ENCODE measurements at places on chromosomes 5 and 9. TPM values are rescaled to one million over a fixed set of nuclear protein-coding genes. Genes with fewer than 3 reads are reported as not detected.
A peak's percentile ranks its signal among the peaks of the same experiment; 100 is the strongest.

Gene IRX4
- not detected for polyA plus RNA-seq

Gene C9
- 0.35 TPM for polyA plus RNA-seq

Gene NME5
- polyA plus RNA-seq = 1.2 TPM

Gene ACER2
- 1.0 TPM for polyA plus RNA-seq

Gene TAF11L10
- not detected for polyA plus RNA-seq

Gene FOXD4L4
- 0.23 TPM for polyA plus RNA-seq

Gene RAB3C
- polyA plus RNA-seq = 1.2 TPM

Gene ZNG1F
- polyA plus RNA-seq = 12.0 TPM

Gene ACSL6
- polyA plus RNA-seq = not detected

Gene CD180
- polyA plus RNA-seq = 1.4 TPM

GRCh38 chr9:495739-496138 is 281.1 kb downstream of the DOCK8 start:
- no peak for DNase-seq

DNA sequence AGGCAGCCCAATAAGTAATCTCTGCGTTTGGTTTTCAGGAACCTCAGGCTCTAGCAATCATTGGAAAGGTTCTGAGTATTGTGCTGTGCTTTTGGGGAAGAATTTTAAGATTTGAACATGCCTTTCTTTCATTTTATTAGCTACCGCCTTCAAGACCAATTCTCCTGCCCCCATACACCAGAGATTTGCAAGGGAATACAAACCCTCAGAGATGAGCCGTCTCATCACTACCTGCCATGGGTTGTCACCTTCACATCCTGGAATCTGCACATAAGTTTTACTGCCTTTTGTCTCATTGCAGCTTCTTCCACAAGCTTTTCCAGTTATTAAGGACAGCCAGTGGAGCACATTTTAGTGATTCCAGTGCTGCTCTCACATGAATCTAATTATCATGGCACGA is 11.7 kb upstream of the TMED7 start:
- no peak for DNase-seq

DNA sequence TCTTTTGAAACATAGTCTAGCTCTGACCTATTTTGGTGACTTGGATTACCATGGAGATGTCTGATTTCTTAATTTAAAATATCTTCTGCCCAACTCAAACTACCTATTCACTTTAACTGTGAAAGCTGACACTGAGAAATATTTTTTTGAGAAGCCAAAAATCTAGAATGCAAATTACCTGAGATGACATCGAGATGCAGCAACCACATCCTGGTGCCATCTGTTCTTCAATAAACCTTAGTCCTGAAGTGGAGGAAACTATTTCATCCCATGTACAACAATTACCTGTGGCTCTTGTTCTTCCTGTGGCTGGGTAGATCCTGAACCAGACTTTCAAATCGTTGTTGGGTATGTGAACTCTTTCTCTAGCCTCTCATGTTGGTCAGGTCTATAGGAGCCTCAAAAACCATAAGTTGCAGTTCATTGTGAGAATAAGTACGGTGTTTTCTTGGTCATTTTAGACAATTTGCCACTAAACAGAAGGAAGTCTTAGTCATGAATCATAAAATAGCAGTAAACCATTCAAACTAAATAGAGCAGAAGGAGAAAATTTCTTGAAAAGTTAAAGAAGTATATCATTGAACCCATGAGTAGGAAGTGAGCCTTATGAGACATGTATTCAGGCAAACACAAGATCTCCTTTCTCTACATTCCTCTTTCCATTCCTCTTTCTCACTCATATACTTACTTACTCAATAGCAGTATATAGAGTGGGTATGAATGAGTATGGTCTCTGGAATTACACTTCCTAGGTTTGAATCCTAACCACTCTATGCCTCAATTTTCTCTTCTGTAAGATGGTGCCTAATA is 176.0 kb downstream of the HMHB1 start:
- DNase-seq = no peak

DNA sequence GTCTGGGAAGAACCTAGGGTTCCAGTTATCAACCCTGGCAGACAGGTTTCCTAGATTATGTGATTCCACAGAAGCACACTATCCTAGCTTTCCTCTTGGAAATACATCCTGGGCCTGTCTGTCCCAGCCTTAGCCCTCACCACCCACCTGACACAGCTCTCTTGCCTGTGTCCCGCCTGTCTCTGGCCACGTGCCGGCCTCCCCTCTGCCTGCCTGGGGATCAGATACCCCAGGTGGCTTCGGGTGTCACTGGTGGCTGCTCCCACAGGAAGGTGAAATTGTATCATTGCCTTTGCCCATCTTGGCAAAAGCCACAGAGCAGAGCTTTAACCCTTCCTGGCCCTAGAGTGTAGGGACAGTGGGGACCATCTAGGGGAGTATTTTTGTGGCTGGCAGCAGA is 6.2 kb downstream of the COL27A1 start:
- no peak for DNase-seq

DNA sequence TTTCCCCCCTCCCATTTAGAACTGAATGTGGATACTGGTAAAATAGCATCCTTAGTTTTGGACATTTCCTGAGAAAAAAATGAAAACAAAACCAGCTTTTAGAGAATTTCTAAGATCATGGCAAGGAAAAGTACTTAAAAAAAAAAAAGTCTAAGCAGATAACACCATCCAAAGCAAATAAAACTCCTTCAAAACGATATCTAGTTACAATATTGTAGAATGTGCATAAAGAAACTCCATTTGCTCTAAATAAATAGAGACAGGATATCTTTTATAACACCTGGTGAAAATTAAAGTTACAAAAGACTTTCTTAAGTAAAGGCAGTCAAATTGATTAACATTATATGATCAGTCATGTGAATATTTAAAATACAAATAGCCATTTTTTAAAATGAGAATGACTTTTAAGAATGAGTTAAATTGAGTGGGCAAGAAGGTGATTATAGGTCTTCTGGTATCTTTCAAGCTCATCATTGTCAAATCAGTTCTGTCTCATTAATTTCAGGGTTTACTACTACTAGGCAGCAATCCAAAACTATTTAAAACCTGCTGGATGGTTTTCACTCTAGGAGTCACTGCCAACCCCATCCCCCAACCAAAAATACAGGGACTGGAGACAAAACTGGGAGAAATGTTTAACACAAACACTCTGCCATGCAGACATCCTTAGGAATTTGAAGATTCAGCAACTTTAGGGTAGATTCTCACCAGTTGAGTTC is 382.6 kb downstream of the ADGRV1 start:
- DNase-seq = no peak

GRCh38 chr5:93423300-93423699 is 157.7 kb downstream of the NR2F1-AS1 start:
- DNase-seq = no peak

DNA sequence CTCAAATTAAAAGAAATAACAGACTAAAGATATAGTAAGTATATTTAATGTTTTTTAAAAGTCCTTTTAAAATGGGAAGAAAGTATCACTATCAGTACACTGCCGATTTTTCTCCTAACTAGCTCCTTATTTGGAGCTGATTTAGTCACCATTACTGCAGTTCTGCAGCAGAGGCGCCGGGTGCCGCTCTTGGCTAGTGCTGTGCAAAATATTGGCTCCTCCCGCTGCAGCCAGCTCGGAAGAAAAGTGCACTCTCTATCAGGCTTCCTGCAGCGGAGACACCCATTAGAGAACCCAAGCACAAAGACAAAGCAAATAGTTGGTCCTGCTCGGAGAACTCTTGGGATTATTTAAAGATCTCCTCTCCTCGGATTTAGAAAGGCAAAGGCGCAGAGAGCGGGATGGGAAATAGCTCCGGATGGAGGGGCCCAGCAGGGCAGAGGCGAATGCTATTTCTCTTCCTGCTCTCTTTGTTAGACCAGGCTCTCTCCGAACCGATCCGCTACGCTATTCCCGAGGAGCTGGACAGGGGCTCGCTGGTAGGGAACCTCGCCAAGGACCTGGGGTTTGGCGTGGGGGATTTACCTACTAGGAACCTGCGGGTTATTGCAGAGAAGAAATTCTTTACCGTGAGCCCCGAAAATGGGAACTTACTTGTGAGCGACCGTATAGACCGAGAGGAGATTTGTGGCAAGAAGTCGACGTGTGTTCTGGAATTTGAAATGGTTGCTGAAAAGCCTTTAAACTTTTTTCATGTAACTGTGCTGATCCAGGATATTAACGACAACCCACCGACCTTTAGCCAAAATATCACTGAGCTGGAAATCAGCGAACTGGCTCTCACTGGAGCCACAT is at the start of gene PCDHGB3:
PCDHGB3 (plus strand) TSS at position 249 of the 855 bp plus-strand sequence; CDS start at position 402, 153 bp downstream.
- no peak for DNase-seq

- DNase-seq = no peak
Observed at GRCh38 chr9:138040446-138041430, 163.2 kb downstream of the CACNA1B start.

DNA sequence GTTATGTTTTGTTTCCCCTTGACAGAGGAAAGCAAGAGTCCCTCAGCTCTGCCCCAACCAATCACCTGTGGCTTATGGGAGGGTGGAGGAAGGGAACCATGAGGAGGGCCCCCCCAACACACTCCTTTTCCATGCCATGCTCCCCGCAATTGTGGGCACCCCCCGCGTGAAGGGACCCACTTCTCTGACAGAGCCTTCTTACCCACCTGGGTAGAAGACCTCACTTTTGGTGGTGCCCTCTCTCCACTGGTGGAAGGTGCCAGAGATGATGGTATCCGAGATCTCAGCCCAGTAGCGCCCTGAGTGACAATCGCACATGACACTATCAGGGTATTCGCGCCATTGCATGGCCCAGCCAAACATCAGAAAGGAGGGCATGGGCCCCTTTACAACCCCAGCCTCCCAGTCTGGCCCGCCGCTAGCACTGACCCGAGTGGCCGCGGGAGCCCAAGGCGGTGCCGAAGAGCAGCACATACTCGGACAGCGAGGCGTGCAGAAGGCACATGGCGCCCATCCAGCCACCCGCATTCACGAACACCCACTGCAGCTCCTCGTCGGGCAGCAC is 714 bp downstream of the SIGMAR1 start:
- DNase-seq = no peak

GRCh38 chr9:124863371-124863871 is 1.5 kb downstream of the ARPC5L start:
- no peak for DNase-seq

DNA sequence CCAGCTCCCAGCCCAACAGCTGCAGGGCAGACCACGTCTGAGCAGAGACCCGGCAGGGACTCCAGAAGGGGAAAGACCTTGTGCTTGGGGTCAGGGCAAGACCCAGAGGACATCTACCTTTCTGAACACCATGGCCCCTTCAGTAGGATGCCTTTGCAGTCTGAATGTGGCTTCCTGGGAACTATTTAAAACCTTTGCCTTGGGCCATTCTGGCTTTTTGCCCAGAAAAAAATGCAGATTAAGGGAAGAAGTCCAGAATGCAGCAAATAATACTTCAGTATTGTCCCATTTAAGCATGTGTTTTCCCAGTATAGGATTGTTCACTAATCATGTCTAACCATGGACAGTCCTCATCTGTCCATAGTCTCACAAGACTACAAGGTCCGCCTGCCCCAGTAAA is 67.5 kb upstream of the ERCC6L2 start:
- peak; percentile 14 for DNase-seq

GRCh38 chr9:114371343-114371944 is 16.3 kb downstream of the AKNA start:
- no peak for DNase-seq

- no peak for DNase-seq
Observed at GRCh38 chr9:129910628-129911567, 75.6 kb downstream of the USP20 start.

DNA sequence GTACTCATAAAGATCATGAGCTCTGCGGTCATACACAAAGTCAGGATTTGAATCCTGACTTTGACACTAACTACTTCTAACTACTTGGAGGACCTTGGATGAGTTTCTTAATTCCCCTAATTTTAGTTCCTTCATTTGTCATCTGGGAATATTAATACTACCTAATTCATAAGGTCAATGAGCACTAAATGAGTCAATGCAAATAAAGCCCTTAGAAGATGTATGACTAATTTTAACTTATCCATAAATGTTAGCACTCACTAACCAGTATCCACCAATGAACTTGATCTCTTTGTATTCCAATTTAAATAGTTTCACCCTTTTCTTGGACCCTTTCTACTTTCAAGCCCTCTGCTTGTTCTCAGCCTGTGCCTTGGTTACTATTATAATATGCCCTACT is 1106.4 kb downstream of the CDH18 start:
- DNase-seq = no peak

DNA sequence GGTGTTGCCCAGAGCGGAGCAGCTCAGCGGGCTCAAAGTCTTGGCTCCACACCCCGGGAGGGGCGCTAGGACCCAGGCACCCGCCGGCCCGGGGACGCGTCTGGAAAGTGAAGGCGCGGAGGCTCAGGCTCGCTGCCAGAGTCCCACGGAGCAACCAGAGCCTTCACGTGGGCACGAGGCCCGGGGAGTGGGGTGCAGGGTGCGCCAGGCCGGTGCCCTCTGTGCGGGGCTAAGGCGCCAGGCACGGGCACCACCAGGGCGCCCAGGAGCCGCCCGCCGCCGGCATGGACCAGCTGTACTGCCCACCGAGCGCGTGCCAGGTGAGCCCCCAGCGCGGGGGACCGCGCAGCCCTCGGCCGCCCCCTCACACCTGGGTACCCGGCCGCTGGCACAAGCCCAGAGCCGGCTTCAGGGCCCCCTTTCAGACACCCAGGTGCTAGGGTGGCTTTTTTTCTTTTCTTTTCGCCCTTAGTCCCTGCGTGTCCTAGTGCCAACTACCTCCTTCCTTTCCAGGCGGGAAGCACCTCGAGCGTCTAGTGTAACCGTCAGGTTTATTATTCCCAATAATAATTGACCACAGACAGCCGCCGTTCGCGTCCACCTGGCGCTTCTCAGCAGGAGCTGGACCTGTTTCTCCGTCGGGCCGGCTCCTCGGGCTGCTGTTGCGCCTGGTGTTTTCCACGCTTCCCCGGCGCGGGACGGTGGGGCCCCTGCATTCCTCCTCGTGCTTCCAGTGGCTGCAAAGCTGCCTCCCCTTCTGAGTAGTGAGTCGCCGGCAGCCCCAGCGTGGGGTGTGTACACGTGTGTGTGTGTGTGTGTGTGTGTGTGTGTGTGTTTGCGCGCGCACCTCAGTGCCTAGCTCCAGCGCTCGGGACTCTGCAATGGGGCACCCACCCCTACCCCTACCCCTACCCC is 30.1 kb upstream of the PDE8B start:
- DNase-seq = peak; percentile 28

DNA sequence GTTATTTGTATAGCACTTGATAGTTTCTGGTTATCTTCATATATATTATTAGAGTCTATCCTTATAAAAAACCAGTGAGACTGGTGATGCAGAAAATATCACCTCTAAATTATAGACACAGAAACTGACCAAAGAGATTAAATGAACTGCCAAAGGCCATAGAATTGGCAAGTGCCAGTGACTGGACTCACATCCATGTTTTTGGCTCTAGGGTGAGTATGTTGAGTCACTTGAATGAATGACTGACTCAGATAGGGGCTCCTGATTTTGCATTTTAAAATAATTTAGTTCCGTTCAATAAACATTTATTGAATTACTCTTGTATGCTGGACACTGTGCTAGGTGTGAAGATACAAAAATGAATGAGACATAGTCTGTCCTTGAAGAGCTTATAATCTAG is 70.7 kb downstream of the NR2F1 start:
- DNase-seq = no peak

GRCh38 chr5:134120386-134121138 is 6.1 kb downstream of the TCF7 start:
- no peak for DNase-seq

GRCh38 chr5:62982348-62982747 is 403.7 kb downstream of the LRRC70 start:
- no peak for DNase-seq

GRCh38 chr5:149782895-149783586 is 52.9 kb downstream of the PPARGC1B start:
- no peak for DNase-seq
